ENCODE measurements at places on chromosomes 3 and 15. TPM values are rescaled to one million over a fixed set of nuclear protein-coding genes. Genes with fewer than 3 reads are reported as not detected.

DNA sequence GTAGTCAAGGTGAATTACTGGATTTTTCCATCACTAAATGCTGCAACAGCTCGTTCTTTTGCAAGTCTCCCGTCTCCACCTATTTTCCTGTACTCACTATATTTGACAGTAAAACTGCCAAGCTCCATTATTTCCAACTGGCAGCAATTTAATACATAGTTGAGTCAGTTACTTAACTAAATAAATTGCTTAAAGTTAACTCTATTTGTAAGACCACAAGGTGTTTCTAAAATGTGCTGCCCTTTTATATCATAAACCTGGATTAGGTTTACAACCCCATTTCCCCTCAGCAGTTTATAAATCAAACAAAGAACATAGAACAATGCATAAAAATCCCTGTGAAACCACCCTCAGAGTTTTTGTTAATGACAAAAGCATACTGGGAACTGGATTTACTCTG is 211.4 kb upstream of the DPH6 start:
- DNase-seq: no peak

DNA sequence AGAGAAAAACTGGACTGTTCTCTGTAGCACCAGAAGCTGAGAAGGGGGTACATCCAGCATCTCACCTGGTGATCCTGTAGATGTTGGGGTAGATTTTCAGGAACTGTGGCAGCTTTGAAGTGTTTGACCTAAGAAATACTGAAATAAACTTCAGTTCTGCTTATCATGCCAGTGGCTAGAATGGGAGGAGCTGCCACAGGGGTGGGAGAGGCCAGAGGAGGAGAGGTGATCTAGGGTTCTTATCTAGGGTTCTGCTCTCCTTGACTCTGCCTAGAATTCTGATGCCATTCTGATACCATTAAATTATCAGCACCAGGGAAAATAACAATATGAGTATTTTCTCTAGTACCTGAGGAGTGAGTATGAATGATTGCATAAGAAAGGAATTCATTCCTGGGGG is 10.2 kb upstream of the CPOX start:
- no peak for DNase-seq

Gene CHST13
- total RNA-seq: not detected

DNA sequence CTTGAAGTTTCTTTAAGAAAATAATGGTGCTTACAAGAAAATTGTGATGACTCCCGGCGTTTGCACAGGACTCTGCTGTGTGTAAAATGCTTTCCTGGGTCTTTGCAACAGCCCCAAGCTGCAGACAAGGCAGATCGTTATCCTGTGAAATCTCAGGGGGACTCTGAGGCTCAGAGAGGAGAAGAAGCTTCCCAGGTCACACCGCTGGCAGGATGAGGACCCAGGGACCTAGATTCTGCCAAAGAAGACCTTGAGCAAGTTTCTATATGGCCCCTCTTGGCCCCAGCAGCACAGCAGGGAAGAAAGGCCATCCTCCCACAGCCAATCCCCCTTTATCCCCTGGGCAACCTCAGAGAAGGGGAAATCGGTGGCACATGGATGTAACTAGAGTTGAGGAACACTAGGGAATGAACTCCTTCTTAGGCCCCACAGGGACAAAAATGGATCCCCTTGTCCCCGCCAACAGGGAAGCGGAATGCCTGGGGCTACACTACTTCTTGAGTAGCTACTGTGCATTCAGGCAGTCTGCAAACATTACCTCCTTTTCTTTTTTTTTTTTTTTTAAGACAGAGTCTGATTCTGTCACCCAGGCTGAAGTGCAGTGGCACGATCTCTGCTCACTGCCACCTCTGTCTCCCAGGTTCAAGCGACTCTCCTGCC is 72.8 kb downstream of the CPN2 start:
- DNase-seq: no peak

GRCh38 chr3:133042778-133043177 is 4.6 kb downstream of the TMEM108 start:
- no peak for DNase-seq

GRCh38 chr3:67602816-67603215 is 51.6 kb downstream of the SUCLG2 start:
- DNase-seq: no peak

Gene CLN6
- 63.5 TPM for total RNA-seq

DNA sequence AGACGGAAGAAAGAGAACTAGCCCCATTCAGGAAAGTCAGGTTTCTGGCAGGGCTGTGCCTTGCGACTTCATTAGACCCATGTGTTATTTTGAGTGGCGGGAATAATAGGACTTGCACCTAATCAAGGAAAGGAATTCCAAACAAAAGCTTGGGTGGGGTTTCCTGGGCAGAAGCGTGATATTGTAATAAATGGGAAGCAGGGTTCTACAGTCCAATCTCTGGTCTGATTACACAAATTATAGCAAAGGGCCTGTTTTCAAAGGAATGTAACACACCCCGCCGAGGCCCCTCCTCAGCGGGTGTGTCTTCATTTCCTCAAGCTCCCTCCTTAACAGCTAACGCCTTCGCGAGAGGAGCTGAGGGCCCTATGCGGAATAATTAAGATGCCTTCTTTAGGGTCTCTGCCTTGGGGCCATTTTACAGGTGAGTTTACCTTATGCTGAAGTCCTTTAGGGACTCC is 396.0 kb upstream of the C2CD4B start:
- DNase-seq: no peak

Gene CHDH
- 8.3 TPM for total RNA-seq

GRCh38 chr3:148955544-148956346 is 35.6 kb upstream of the GYG1 start:
- DNase-seq: no peak

DNA sequence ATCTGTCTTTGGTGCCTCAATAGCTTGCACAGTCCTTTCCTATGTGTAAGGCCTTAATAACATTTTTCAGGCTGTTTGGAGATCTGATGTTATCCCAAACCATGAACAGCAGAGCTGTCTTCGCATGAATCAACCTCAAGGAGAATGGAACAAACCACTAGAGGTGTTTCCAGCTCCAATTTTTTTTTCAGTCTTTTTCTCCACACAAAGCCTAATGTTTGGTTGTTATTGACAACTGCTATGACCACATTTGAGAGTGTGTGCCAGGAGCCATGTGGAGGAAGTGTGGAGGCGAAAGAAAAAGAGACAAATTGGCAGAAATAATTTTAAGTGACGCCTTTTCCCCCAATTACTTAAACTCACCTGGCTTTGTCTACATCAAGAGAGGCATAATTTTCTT is 38.7 kb downstream of the RTP4 start:
- DNase-seq: no peak

DNA sequence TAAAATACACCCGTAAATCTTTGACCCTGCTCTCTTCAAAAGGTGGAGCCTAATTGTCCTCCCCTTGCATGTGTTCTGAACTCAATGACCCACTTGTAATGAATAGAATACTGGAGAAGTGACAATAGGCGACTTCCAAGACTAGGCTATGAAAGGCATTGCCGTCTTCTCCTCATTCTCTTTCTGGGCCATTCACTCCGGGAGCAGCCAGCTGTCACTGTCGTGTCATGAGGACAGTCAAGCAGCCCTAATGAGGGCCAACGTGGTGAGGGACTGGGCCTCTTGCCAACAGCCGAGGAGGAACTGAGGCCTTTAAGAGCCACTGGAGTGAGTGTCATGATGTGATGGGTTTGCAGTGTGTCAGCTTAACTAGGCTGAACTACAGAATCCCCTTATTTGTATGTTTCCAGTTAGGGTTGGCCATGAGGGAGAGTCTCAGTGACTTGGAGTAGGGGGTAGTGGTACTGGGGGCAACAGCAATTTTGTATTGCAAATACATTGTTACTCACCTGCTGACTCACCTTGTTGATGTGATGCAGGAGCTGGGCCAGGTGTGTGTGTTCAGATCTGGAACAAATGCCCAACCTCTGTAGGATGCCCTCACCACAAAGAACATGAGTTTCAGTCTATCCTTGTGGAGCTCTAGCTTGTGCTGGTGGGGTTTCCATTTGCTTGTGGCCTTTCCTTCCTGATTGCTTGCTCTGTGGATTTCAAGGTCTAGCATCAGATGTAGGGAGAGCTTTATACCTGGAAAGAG is 188.5 kb upstream of the PROK2 start:
- DNase-seq: no peak

Gene KLHL24
- total RNA-seq: 5.8 TPM

GRCh38 chr3:62686503-62687294 is 188.5 kb downstream of the CADPS start:
- no peak for DNase-seq

DNA sequence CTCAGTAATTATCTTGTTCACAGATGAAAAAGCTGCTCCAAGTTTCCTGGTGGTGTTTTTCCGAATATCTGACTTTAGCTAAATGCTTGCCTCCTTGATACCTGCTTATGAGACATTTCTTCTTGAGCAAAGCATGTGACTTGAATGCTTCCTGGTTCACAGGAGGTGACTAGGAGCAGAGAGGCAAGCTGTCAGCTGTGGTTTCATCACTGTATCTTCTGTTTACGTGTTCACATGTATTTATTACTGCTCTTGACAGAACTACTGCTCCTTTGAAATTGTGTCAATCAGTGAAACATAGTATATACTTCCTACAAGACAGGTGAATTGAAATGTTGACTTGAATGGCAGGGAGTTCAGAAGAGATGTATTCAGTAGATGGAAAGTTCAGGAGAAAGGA is 8.9 kb upstream of the SPPL2A start:
- no peak for DNase-seq

GRCh38 chr3:185657211-185657610 is 71.1 kb downstream of the SENP2 start:
- DNase-seq: no peak

- DNase-seq: no peak
Measured at GRCh38 chr3:167976516-167977361, 119.0 kb downstream of the GOLIM4 start.

GRCh38 chr3:48592519-48593087 is 2.5 kb downstream of the COL7A1 start:
- DNase-seq: no peak

DNA sequence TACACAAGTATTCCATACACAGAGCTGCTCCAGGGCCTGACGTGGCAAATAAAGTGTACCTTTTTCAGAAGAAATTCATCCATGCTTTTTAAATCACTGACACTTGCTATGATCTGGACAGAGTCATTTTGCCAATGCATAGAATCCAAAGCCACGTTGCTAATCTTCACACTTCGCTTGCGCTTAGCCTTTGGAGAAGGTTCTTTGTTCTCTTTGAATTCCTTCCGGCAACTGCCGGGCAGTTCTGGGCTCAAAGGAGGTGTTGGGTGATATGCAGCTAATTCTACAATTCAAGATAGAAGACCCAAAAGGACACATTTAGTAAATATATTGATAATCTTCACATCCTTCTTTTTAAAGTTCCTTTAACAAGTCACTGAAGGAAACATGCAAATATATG is 69.9 kb downstream of the NR2E3 start:
- no peak for DNase-seq

GRCh38 chr3:136336329-136337100 is 86.4 kb downstream of the PCCB start:
- DNase-seq: no peak

- DNase-seq: no peak
Measured at GRCh38 chr3:75978686-75979085, 193.3 kb upstream of the ZNF717 start.

DNA sequence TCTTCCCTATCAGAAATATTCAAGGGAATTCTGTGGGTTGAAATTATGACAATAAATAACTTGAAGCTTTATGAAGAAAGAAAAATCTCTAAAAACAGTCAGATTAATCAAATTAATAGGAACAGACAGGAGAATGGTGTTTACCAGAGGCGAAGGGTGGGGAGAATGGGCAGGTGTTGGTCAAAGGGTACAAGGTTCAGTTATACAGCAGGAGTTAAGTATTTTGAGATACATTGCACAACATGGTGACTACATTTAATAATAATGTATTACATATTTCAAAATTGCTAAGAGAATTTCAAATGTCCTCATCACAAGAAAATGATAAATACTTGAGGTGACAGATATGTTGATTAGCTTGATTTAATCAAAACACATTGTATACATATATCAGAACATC is 18.6 kb downstream of the SPCS1 start:
- DNase-seq: no peak

DNA sequence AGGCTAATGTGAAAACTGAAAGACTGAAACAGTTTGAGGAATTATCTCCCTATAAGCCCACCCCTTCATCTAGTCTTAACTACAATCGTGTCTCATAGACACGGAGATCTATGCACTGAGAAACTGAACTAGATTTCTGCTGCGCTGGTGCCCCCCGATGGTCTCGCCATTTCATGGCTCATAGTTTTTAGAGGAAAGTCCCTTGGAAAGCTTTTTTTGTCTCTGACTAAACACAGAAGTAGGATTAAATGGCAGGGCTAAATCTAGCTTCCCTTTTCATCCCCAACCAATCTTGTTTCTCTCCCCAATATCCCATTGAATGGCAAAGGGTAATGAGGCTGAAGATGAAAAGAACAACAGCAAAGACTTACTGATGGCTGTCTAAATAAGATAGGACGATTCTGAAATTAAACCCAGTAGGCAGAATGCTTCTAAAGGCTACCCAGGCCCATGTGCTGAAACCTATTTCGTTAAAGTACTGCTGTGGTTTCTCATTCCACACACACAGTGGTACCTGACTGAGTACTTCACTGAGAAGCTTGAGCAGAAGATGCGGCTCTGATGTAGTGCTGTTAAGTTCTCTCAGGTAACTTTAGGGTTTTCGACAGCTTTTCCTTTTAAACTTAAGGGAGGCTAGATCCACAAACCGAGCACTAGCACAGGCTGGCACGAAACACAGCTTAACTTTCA is 142.7 kb downstream of the GADL1 start:
- DNase-seq: peak; percentile 11

Gene ASB14
- total RNA-seq: not detected

Gene IL17RC
- 0.37 TPM for total RNA-seq

DNA sequence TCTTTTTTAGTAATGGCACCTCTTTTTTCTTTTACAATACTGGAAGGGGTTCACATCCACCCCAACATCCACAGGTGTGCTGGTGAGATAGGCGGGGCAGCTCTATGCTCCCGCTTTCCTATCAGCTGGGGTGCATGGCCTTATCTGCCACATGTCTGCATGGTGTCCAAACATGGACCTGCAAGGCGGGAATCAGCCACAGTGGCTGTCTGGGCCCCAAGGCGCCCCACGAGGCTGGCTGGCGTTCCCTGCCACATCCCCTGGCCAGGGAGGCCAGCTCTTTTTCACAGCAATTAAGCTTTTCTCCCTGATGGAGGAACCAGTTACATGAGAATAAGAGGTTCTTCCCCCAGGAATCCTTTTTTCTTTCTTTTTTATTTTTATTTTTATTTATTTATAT is 30.9 kb upstream of the GOLGA6L2 start:
- no peak for DNase-seq

Gene B3GNT5
- 1.3 TPM for total RNA-seq

Measured in GM12878 (cell line).